ENCODE measurements at places on chromosomes 4 and X.

DNA sequence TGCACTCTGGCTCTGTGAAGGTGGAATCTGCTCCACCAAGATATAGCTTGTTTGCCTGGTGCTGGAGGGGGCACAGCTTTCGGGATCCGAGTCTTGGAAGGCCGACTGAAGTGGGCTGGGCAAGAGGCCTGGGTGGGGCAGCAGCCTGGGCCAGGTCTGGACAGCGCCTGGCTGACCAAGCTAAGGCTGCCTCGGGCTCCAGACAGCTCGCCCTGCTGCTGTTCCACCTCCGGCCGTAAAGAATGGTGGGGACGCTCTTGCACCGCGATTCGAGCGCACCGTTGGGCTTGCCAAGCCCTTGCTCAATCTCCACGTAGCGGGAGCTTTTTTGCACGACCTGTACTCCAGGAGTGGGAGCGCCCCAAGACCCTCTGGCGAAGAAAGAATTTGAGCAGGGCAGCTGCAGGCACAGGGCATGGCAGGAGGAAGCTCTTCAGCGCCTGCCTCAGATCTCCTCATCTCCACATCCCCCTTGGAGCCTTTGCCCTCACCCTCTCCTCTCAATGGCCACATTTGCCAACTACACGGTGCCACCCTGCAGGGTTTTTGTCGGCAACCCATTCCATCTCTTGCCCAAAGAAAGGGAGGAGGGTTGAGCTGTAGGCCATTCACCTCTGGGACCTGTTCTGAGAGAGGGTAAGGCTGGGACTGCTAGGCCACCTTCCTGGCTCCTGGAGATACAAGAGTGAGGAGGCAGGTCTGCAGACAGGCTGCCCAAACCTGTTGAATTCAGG is 18.9 kb downstream of the CNGA2 start:
- peak; percentile 3 for DNase-seq

GRCh38 chrX:18714910-18715309 is 7.5 kb downstream of the PPEF1 start:
- DNase-seq = no peak

DNA sequence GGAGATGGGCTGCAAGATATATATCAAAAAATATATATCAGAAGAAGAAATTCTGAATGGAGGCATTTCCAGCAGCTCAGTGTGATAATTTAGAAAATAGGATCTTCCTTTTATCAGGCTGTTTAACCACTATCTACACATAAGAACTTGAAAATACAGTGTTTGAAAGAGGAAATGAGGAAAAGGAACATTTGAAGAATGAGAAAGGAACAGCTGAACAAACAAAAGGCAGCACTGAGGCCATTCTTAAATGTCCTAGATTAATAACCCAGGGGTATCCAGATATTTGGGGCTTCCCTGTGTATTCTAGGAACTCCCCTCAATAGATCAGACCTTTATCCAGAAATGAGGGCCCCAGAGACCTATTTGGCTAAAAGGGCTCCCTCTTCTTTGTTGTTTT is 4.1 kb downstream of the SLC39A8 start:
- DNase-seq = no peak

GRCh38 chr4:155941085-155941790 is 12.4 kb downstream of the CTSO start:
- DNase-seq = no peak

- no peak for DNase-seq
These were observed 11.7 kb downstream of the MTTP start for GRCh38 chr4:99586322-99586721.

GRCh38 chr4:143586080-143586479 is 72.6 kb downstream of the SMARCA5 start:
- no peak for DNase-seq

DNA sequence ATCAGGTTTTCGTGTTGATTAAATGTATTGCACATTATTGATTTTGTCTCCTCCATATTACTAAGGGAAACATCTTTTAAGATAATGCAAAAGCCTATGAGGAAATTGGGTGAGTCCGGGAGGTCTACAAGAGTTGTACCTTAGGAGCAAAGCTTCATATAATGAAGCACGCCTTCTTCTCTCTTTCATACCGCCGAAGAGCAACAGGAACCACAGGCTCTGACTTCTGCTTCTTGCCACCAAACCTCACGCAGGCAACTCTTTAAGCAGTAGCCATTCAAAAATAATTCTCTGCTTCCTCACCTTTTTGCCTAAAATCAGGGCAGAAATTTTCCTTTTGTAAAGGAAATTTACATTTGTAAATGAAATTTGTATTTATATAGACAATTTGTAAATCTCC is 139.6 kb downstream of the SPRY1 start:
- no peak for DNase-seq

GRCh38 chr4:150862829-150863228 is 152.3 kb downstream of the LRBA start:
- DNase-seq = no peak

DNA sequence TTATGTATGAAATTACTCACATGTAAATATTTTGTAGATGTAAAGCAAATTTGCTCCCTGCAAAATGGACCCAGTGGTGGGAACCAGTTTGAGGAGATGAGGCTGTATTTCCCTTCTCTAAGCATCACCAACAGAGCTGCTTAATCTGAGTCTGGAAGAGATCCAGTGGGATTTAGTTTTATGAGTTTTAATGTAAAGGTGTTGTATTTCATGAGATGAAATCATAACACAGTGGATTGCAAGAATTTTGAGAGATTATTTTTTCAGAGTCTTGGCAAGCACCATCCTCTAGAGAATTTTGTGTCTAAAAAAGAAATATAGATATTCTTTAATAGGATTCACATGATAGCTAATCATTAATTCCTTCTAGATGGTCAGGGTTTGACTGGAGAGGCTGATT is 35.6 kb upstream of the SFRP2 start:
- no peak for DNase-seq

- DNase-seq = no peak
These were observed 106.9 kb downstream of the ATRX start for GRCh38 chrX:77679144-77679543.

DNA sequence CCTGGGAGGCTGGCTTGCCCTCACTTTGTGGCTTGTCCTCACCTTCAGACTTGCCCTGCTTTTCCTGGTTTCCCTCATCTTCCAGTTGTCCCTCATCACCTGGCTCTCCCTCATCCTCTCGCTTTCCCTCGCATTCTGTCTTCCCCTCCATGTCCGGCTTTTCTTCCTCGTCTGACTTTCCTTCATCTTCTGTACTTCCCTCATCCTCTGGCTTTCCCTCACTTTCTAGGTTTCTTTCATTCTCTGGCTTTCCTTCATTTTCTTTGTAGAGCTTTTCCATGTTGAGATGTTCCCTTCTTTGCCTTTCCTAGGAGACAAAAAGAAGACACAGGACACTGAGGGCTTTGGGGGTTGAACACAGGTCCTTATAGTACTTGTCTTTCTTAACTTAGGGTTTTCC is 2.3 kb downstream of the TCEAL5 start:
- no peak for DNase-seq

- no peak for DNase-seq
These were observed 103.8 kb upstream of the PCDH10 start for GRCh38 chr4:133045288-133045687.

DNA sequence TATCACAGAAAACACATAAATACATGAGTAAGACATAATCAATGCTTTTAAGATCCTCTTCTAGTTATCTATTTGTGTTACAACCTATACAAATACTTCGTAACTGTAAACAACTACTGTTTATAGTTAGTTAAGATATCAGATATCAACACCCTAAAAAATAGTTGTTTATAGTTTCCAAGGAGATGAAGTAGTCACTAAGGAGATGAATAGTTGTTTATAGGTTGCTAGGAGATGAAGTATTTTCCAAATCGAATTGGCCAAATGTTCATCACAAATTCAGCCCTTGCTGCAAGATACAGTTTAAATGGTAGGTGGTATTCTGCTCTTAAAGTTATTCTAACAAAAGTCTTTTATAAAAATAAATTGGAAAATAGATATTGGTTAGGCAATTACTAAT is 618.2 kb upstream of the PCDH10 start:
- no peak for DNase-seq

DNA sequence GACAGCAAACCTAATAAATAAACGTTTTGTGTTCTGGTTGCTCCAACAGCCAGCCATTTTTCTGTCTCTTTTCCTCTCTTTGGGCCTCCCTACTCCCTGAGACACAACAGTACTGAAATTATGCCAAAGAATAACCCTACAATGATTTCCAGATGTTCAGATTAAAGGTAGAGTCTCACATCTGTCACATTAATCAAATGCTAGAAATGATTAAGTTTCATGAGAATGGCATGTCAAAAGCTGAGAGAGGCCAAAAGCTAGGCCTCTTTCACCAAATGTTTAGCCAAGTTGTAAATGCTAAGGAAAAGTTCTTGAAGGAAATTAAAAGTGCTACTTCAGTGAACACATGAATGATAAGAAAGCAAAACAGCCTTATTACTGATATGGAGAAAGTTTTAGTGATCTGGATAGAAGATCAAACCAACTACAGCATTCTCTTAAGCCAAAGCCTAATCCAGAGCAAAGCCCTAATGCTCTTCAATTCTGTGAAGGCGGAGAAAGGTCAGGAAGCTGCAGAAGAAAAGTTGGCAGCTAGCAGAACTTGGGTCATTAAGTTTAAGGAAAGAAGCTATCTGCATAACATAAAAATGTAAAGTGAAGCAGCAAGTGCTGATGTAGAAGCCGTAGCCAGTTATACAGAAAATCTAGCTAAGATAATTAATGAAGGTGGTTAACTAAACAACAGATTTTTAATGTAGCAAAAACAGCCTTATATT is 182.1 kb upstream of the NUDT6 start:
- no peak for DNase-seq

GRCh38 chr4:143482840-143483239 is 30.7 kb upstream of the SMARCA5 start:
- no peak for DNase-seq

- DNase-seq = no peak
These were observed 873.4 kb upstream of the ADGRL3 start for GRCh38 chr4:60326735-60327134.

- no peak for DNase-seq
These were observed 979.3 kb downstream of the GLUD2 start for GRCh38 chrX:122026665-122027064.

DNA sequence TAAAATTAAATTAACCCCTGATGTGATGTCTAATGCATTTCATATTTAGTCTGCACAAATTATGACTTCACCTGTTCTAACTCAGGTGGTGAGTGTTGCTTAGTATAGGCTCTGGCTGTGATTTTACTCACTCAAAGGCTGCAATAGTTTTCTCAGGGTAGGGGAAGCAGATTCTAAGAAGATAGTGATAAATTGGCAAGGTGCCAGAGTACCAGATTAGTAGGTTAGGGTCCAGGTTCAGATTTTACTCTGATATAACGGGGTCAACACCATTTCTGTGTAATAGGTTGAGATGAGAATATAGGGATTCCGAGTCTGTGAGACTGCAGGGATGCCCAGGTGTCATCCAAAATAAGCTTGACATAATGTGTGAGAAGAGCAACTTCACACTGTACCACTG is 1049.6 kb downstream of the STIM2 start:
- no peak for DNase-seq

GRCh38 chrX:137043736-137044135 is 9.9 kb upstream of the GPR101 start:
- DNase-seq = no peak
